ENCODE measurements at places on chromosomes 3 and 15.

DNA sequence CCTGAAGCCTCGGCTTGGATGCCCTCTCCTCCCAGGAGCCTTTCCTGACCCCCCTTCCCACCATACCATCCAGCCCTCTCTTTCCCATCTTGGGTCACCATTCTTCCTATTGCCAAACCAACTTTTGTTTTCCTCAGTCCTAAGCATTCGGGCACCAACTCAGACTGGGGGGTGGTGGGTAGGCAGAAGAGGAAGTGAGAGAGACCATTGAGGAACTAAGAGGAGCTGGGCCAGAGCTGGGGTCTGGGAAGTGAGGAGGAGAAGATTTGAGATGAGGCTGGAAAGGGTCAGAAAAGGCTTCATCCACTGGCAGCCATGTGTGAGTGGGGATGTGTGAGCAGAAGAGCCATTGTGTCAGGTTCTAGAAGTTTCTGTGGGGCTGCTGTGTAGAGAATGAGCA is 37.7 kb downstream of the TKT start:
- no peak for DNase-seq

DNA sequence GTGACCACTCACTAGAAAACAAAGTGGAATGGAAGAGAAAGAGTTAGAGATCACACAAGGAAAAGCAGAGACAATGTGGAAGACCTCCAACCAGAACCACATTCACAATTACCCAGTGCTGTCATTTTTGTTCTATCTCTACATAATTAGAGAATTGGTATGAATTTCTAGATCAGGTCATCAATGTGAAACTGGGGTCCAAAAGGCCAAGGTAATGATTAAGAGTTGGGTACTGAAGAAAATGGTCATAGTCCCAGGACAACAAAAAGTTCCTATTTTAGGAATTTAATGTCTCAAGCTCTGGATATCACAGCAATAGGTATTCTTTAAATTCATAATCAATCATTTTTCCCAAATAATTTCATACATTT is 84.7 kb upstream of the PPIB start:
- no peak for DNase-seq

GRCh38 chr3:152350139-152350538 is 81.4 kb downstream of the MBNL1 start:
- DNase-seq: no peak

GRCh38 chr3:148315756-148316155 is 381.9 kb upstream of the AGTR1 start:
- DNase-seq: no peak

DNA sequence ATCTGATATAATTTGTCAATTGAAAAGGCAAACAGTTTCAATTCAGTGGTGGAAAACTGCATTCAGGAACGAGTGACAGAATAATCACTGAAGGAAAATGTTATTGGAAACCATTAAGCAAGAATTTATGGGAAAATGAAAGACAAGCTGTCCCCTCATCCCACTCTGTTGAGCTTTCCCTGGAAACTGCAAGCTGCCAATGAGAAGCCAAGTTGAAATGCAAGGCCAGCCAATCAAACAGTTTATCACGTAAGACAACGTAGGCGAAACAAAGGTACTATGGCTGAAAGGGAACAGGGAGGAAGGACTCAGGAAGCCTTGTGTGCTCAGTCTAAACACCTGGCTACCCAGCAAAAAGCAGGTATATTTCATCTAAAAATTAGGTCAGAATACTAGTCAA is 187.9 kb upstream of the ATP10A start:
- DNase-seq: no peak

DNA sequence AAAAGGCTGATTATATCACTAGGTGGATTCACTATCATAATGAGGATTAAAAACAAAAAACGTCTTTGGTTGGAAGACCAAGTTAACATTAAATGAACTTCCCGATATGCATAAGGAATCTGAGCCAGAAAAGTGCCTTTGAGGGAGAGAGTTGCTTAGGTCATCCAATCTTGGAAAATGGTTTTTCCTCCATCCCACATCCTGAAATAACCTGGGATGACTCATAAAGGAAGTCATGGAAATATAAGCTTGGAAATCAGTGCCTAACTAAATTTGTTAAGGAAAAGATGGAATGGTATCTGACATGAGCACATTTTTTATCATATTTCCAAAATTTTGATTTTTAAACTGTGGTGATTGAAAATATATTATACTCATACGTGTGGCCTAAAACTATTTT is 66.0 kb downstream of the KBTBD8 start:
- DNase-seq: no peak

DNA sequence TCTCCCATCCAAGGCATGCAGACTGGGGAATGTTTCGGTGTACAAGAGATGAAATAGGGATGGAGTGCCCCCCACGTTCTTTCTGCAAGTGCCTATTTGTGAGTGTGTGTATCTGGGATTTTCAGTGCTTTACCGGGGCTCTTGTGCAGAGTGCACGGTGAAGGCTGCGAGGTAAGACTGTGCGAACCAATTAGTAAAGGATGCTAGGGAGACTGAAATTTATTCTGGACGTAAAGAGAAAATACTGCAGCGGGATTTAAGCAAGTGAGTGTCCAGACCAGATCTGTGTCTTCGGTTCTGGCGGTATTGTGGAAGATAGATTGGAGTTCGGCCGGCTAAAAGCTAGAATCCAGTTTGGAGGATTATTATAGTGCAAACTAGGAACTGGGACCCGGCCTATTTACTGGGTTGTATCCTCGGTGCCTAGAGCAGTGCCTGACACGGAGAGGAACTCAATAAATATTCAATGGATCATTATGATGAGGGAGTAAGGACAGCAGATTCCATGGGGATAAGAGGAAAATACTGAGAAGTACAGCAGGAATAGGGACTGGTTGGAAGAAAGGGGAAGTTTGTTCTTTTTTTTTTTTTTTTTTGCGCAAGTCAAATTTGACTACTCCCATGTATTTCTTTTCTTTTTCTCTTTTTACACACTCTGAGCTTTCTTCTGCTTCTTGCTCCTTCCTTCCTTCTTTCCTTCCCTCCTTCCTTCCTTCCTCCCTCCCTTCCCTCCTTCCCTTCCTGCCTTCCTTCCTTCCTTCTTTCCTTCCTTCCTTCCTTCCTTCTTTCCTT is 580 bp upstream of the MAGEF1 start:
- DNase-seq: no peak

GRCh38 chr15:22895465-22896190 is 57.2 kb downstream of the NIPA2 start:
- DNase-seq: no peak

DNA sequence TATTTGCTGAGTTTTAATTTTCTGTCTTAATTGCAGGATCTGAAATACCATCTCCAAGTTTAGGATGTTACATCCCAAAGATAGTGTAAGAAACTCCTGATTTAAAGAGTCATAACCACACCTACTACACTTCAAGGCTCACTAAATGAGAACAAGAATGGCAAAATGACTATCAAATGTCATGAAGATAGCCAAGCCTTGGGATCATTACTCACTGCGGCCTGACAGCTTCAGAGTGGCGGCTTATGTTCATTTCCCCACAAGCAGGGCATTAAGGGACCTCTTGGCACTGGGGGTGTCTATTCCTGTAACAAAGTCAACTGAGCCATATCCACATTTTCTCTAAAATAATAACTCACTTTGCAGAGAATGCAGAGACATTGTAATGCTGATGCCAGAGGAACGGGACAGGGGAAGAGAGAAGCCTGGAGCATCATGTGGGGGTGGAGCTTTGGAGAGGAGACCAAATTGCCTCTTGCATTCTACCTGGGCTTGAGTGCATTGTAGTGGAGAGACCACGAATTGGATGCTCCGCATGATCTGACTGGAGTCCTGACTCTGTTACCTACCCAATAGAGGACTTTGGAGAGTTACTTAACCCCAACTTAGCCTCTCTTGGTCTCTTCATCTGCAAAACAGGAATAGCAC is 219.2 kb downstream of the OPA1 start:
- no peak for DNase-seq

DNA sequence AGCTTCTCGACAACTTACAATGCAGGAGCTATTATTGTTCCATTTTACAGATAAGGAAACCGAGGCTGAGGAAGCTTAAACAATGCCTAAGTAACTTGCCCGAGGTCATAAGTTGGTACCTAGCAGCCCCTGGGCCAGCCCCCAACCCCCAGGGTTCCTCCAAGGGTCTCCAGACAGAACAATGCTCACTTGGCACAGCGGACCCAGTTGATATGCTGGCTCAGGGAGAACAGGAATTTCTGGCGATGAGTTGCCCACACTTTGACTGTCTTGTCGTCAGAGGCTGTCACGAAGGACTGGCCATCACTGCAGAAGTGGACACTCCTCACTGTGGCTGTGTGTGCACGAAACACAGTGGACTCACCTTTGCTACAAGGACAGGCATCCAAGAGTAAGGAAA is 5.2 kb downstream of the POC1A start:
- DNase-seq: no peak

GRCh38 chr3:112390783-112391641 is 58.1 kb downstream of the CD200 start:
- no peak for DNase-seq

- DNase-seq: no peak
Measured at GRCh38 chr3:168295027-168295426, 199.3 kb upstream of the GOLIM4 start.

GRCh38 chr15:72168131-72168807 is 29.3 kb downstream of the GRAMD2A start:
- no peak for DNase-seq

- DNase-seq: no peak
Measured at GRCh38 chr3:67601385-67601784, 53.0 kb downstream of the SUCLG2 start.

- DNase-seq: no peak
Measured at GRCh38 chr3:63395960-63396359, 117.9 kb downstream of the SYNPR start.

GRCh38 chr3:149902498-149903139 is 68.1 kb downstream of the PFN2 start:
- no peak for DNase-seq

DNA sequence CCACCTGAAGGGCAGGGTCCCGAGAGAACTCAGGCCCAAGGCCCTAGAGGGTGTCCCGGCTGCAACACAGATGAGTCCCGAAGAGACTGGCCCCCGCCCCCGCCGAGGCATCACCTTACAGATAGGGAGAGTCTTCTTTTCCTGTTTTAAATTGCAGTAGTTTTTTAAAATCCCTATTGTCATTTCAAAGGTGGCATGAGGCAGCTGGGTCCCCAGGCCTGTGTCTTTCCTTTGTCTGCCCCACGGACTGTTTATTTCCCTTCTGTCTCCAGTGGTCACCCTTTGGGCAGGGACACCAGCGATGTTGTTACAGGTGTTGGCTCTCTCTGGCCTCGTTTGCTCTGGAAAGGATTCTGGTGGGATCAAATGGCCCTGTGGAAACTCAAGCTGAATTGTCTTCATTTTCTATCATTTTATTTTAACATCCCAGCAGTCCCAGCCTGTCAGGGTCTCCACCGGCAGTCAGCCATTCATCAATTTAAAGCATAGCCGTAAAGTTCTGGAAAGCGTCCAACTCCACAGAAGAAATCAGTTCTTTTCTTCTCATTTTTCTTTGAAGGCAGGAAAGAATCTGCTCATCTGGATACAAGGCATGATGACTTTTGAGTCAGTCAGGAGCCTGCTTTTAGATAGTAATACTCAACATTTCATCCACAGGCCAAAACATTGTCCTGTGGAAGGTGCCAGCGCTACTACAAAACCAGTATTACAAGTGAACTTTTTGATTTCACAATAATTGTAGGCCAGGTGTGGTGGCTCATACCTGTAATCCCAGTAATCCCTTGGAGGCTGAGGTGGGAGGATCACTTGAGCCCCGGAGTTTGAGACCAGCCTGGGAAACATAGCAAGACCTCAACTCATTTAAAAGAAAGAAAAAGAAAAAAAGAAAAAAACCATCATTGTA is 96.2 kb downstream of the HES1 start:
- DNase-seq: no peak

GRCh38 chr3:151107177-151107576 is 21.7 kb downstream of the MED12L start:
- DNase-seq: no peak

GRCh38 chr15:94236608-94237007 is 5.2 kb downstream of the MCTP2 start:
- DNase-seq: no peak

GRCh38 chr15:78991476-78991875 is 46.6 kb upstream of the CTSH start:
- no peak for DNase-seq

DNA sequence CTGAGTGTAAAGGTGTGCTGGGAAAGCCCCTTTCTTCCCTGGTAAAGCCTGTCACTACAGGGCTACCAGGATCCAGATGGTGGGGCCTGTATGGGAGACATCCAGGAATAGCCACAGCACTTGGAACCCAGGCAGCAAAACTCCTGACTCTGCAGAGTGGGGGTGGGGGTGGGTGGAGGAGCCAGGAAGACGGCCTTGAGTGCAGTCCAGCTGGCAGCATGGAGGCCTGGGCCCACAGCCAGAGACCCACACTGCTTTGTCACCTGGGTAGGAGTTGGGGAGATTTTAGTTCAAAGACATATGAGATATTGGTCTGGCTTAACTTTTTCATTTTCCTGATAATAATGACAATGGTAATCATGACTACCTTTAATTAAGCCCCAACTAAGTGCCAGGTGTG is 116.7 kb upstream of the MRPS22 start:
- DNase-seq: no peak

DNA sequence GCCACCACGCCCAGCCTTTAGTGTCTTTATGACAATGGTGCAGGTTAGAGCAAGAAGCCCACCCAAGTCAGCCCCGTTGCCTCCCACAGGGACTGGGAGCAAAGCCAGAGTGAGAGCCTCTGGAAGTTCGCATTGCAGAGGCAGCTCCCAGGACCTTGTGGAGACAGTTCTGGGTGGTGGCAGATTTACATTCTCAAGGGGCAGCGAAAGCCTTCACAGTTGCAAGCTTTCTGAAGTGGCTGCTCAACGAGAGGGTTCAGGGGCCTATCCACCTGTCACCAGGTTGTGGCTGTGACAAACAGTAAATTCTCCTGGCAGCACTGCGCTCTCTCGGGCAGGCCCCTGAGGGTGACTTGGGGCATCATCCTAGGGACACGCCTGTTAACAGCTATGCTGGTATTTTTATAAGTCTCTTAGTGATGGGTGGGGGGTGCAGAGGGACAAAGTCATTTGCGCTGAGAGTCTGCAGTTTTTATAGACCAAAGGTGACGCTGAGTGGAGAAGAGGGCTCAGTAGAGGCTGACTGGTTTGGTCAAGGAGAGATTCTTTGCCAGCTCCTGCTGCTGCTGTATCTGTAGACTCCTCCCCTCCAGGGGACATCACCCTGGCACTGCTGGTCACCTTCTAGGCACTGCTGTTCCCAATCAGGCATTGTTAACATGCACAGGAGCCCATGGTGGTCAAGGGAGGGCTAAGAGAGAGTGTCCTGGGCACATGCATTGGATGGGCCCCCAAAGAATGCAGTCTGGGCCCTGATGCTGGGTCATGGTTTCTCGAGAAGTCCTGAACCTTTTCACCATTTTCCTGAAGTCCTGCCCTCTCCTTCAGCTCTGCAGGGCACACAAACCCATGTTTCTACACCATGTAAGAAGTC is 57.5 kb upstream of the KLF13 start:
- no peak for DNase-seq

DNA sequence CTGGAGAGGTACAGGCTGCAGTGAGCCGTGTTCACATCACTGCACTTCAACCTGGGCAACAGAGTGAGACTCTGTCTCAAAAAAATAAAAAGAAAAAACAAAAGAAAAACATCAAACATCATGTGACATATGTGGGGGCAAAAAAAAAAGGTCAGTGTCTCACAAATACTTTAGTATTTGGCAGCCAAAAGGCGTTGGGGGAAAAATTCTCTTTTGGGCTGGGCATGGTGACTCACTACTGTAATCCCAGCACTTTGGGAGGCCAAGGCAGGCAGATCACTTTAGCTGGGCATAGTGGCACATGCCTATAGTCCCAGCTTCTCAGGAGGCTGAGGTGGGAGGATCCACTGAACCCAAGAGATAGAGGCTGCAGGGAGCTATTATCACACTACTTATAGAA is 47.6 kb downstream of the TMCC1 start:
- no peak for DNase-seq

All from activated naive CD4-positive, alpha-beta T cell treated with Interleukin-2 at 50 U/mL for 16 hours (primary cell).